ENCODE measurements at places on chromosomes 3 and 15.

DNA sequence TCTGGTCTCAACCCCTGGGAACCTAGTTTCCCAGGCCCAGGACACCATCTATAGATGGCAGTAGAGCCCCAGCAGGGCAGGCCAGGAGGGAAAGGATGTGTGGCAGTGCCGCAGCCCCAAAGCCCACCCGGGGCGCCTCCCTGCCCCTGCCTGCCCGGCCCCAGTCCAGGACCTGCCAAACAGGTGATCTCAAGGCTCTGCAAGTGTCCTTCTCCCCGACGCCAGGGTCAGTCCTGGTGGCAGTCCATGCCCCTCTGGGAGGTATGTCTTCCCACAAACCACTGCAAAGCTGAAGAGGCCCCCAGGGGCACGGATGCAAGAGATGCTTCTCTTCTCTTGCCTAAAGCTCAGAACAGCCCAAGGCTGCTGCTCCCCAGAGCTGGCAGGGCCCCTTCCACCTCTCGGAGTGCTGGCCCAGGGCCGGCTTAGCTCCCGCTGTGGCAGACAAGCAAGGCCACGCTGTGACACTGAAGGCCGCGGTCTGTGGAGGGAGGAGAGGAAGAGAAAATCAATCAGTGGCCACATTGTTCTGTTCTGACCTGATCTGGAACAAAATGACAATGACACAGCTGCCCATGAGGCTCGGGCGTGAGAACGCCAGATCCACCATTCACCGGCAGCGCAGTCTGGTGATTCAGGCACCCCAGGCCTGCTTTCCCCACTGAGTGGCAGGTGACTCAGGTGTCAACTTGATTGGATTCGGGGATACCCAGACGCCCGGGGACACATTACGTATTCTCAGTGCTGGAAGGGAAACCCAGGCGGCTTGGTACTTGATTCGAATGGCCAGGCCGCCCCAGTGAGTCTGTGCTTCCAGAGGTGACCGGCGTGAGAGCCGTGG lies 34.0 kb downstream of the KLHL25 start:
- DNase-seq: no peak

GRCh38 chr3:14473411-14473891 lies 66.7 kb downstream of the GRIP2 start:
- DNase-seq: no peak

- DNase-seq: no peak
Measured at GRCh38 chr3:129001806-129002572, 885 bp downstream of the EFCC1 start.

DNA sequence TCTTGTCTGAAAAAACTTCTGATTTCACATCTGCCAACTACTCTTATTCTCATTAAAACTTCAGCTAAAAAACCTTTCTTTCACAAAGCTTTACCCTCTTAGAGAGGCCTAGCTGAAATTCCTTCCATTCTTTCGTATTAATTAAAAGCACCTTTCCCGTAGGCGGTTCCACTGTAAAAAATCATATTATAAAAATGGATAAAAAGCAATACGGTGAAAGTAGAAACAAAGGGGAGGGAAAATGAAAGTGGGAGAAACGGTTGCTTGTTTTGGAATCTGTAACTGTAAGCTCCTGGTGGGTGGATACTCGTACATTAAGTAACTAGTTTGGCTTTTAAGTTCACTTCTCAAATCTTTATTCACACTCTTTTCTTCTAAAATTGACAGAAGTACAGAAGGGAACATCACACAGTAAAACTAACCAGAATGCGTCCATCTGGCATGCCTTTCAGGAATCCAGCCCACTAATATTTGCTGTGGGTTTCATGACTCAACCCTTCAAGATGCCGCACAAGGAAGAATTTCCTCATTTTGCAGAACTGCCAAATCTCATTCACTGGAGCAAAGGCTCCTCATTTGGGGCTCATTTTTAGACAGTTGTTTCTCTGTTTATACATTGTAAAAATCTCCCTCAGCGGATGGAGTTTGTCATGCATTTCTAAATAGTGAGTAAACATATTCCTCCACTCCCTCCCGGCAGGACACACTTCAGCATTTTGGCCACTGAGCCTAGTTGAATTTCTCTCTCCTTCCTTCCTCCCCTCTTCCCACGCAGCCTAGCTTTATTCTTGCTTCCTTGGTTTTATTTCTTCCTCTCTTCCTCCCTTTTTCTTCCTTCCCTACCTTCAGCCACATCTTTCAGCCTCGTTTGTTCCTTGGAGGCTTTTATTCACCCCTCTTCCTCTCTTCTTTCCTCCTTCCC lies 419.5 kb upstream of the NAALADL2 start:
- DNase-seq: no peak

DNA sequence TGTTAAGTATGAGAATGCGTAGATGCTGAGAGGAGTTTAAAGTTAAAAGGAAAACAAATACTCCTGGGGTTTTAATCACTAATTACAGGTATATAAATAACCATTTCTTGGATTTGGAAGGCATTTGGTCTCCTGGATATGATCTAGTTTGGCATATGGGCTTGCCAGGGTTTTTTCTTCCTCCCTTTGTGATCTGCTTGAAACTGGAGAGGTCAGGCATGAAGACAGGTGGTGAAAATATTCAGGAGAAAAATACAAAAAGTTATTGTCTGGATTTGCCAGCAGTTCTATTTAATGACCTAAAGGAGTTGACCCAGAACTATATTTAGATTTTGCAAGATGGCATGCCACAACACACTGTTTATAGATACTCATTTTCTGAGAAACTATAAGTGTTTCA lies 136.3 kb downstream of the DIPK2A start:
- DNase-seq: no peak

Measured in GM12891 (cell line).